ENCODE measurements at places on chromosomes 3 and 15.

DNA sequence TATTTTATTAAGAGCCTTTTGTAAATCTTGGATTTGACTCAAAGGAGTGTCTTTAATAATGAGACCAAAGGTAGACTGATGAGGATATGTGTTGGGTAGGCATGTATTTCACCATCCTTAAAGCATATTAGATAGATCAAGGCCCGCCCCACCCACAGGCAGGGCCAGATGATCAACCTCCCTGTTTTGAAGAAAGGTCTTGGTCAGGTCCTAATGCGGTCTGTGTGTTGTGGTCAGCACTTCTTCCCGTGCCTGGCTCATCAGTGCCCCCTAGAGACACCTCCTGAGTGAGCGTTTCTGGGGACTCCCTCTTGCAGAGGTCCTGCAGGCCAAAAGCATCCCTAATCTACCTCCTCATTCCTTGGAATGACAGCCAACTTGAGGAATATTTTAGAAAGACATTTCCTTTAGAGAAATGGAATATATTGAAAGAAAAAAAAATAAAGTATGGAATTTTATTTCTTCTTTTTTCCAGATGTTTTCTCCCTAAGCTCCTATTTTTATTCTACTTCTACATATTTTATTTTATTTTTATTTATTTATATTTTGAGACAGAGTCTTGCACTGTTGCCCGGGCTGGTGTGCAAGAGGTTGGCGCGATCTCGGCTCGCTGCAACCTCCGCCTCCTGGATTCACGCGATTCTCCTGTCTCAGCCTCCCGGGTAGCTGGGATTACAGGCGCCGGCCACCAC is 6.0 kb downstream of the TM4SF4 start:
- DNase-seq: no peak

DNA sequence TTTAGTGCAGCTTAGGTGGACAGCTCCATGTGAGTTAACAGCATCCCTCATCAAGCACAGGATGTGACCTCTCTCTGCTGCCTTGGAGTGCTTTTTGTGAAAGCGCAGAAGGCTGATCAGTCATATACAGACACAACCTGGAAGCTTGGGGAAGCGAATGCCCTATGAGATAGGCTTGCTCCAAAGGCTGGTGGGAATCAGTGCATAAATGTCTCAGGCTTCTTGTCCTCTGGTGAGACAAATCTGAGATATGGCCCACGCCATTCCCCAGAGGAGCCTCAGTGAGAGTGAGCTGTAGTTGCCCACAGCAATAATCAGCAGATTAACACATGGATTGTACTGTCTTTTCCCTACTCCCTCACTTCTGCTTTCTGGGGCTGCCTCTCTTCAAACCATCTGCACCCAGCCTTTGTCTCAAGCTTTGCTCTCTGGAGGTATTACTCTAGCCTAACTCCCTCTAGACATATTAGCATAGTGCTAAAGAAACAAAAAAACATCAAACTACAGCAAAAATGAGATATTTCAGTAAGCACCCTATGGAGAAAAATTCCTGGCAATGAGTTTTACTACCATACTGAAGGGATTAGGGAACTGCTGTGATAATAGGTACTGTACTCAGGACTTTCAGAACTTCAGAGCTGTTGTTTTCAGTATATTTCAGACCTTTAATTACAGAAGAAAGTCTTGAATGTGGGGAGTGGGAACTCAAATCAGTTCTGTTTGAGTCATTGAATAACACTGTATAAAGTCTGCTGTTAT is 113.7 kb downstream of the OXSM start:
- DNase-seq: no peak

DNA sequence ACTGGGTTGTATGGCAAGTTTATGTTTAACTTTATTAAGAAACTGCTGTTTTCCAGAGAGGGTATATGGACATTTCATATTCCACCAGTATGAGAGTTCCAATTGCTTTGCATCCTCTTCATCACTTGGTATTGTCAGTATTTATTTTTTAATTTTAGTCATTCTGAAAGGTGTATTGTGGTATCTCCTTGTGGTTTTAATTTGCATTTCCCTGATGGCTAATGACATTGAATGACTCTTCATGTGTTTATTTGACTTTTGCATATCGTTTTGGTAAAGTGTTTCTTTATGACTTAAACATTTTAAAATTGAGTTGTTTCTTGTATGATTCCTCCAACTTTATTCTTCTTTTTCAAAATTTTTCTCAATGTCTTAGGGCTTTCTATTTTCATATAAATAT is 44.4 kb downstream of the IL1RAP start:
- DNase-seq: no peak

- no peak for DNase-seq
Observed at GRCh38 chr15:61700803-61701202, 359.4 kb downstream of the VPS13C start.

Data from CD4-positive, alpha-beta T cell treated with Interleukin-6 at 100 ng/mL for 8 hours (primary cell).